ENCODE measurements at places on chromosomes 7 and 10. TPM values are rescaled to one million over a fixed set of nuclear protein-coding genes. Genes with fewer than 3 reads are reported as not detected.

- no peak for DNase-seq
Measured at GRCh38 chr7:11332186-11332864, 358.7 kb downstream of the PHF14 start.

- no peak for DNase-seq
Measured at GRCh38 chr7:2055956-2056355, 176.8 kb downstream of the MAD1L1 start.

- no peak for DNase-seq
Measured at GRCh38 chr10:124174673-124175645, 81.6 kb upstream of the CHST15 start.

- DNase-seq = no peak
Measured at GRCh38 chr10:98431016-98431415, 15.7 kb downstream of the HPS1 start.

- no peak for DNase-seq
Measured at GRCh38 chr10:132350946-132351345, 19.0 kb downstream of the LRRC27 start.

- DNase-seq = no peak
Measured at GRCh38 chr7:730501-731439, 3.7 kb upstream of the PRKAR1B start.

DNA sequence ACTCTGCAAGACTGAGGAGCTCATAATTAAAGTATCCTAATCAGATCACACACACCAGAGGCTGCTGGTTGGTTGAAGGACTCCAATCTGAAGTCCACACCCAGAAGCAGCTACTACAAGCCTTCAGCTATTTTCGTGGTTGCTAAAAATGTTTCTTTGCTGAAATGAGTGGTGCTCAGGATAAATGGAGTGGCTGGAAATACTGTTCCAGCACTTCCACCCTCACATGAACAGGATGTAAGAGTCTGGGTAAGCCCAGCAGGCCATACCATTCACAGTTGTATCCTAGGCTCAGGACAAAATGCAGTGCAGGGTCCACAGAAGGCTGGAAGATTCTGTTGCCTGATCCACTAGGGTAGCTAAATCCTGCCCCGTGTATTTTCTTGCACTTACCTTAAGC is 34.1 kb downstream of the AFAP1L2 start:
- no peak for DNase-seq

DNA sequence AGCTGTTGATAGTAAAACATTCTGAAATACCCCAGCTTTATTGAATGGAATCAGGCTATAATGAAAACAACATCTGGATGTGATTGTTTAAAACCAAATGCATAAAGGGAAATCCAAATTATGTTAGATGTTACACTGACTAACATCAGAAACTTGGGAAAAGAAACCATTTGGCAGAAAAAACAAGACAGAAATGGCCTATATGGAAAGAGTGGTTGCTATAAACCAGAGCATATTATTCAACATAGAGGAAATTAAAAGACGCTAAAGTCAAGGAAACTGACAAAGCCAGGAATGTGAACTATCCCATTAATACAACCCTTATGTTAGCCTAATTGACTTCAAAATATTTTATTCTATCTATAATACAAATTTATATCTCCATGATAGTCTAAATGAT is 53.0 kb upstream of the CABCOCO1 start:
- DNase-seq = no peak

DNA sequence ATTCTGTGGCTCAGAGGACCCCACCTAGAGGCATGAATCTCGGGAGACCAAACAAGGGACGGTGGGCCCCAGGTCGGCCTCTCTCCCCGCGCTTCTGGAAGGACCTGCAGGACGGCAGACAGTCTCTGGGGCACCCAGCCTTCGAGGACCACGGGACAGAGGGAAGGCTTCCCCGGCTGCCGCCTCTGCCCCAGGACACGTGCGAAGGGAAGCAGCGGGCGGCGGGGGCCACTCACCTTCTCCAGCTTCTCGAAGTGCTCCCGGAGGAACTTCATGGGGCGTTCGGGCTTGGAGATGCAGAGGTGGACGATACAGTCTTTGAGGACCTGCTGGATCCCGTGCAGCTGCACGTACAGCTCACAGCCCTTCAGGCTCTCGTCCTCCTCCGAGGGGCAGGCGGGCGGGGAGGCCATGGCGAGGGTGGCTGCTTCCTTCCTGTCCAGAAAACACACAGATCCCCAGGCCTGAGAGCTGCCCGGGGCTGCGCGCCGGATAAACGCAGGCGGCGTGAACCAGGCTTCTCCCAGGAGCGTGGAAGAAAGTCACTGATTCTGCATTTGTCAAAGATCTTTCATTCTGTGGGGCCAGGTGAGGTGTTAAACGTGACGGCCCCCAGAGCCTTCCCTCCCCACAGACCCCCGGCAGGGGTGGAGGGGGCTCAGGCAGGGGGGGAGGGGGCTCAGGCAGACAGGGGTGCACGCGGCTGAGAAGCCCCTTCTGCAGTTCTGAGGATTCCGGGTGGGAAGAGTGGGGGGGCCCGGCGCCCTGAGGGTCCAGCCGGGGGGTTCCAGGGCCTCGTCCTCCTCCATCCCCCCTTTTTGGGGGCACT is 15.2 kb upstream of the DNAAF5 start:
- DNase-seq = no peak

- DNase-seq = peak; percentile 59
Measured at GRCh38 chr7:128405471-128406313, 4.1 kb downstream of the IMPDH1 start.

Gene HILPDA
- total RNA-seq = 13.6 TPM

Gene ABCA13
- not detected for total RNA-seq

- DNase-seq = no peak
Measured at GRCh38 chr7:13092708-13093005, 405.2 kb downstream of the ARL4A start.

- peak; percentile 59 for DNase-seq
Measured at GRCh38 chr7:381211-382042, 91.5 kb downstream of the FOXL3 start.

DNA sequence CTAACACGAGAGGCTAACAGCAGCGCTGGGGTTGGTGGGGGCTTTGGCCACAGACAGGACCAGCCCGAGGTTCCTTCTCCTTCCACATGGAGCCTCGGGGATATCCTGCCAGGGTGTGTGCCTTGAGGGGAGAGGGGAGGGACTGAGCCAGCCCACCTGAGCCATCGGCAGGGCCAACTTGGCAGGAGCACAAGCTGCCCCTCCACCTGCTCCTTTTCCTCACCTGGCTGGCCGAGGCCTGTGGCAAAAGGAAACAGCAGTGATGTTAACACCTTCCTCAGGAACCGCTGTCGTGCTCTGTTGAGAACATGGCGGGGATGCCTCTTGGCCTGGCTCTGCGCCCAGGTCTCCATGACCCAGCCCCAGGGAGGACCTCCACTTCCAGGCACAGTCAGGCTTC is 255.1 kb upstream of the PPP2R2D start:
- no peak for DNase-seq

Gene PNLIPRP1
- not detected for total RNA-seq

Gene IDI2
- total RNA-seq = not detected

DNA sequence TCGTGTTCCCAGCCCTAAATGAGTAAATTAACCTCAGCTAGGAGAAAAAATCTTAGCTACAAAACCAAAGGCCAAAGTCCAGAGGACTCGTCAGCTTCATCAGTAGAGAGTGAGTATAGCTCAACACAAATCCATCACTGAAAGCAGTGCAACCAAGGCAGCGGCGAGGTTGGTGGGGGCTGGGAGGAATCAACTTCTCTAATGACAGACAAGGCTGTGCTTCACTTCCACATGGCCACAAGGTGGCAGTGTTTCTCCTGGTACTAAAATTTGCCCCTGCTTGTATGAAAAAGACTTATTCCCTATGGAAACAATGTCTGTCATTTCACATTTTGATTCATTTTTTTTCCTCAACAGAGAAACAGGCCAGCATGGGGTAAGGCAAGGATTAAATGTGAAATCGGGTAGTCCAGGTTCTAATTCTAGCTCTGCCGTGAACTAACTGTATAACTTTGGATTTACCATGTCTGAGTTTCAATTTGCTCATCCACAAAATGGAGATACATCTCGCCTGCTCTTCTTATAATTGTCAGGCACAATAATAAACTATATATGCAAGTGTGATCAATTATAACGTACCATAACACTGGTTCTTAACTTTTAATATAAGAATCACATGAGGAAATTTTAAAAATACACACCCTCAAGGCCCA is 39.3 kb downstream of the FAS start:
- peak; percentile 85 for DNase-seq

DNA sequence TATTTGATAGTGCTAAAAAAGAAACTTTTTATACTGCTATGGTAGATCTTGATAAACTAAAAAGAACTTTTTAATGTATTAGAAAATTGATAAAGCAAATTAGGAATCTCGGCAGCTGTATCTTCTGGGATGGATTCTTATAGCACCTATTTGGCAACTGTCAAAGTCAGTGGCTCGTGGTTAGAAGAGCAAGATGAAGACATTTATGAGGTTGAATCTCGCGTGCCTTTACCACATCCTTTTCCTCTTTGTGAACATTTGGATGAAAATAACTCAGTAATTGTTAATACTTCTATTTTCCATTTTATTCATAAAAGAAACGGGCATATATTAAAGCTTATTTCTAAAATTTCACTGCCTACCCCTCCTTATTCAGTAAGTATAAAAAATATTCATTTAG is 76.2 kb downstream of the CYP51A1 start:
- DNase-seq = peak; percentile 8

GRCh38 chr10:1212571-1213141 is 156.5 kb downstream of the WDR37 start:
- DNase-seq = no peak

Gene TAS2R41
- not detected for total RNA-seq

- peak; percentile 14 for DNase-seq
Measured at GRCh38 chr7:101740981-101741725, 76.3 kb upstream of the CUX1 start.

- peak; percentile 23 for DNase-seq
Measured at GRCh38 chr10:132788180-132788830, 2.4 kb upstream of the NKX6-2 start.

Gene JMJD1C
- 54.1 TPM for total RNA-seq

Gene OPN4
- total RNA-seq = not detected

Gene TDRD1
- 0.47 TPM for total RNA-seq

DNA sequence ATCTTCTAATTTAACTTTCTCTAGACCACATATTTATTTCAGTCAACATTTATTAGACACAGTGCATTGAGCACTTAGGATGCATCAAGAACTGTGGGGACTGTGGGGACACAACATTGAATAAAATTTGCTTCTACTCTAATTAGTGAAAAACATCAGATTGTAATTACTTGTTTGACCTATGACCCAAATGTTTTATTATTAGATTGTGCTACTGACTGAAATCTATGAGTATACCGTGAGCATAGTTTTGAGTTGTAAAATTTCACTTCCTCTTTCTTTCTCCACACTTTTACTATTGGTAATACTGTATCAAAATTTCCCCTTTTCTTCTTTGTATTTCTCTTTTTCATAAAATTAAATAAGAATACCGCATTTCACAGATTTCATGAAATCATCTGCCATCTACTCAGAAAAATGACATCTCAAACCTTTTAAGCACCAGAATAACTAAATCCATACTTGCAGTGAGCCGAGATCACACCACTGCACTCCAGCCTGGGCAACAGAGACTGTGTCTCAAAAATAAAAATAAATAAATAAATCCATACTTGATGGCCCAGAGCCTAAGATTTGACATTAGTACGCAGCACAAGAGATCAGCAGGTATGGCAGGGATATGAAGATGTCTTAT is 25.4 kb upstream of the INPP5F start:
- DNase-seq = no peak

Gene NPC1L1
- not detected for total RNA-seq

- DNase-seq = no peak
Measured at GRCh38 chr7:147818317-147818716, 772.2 kb upstream of the C7orf33 start.

GRCh38 chr7:107902381-107902780 is 11.4 kb downstream of the DLD start:
- no peak for DNase-seq

DNA sequence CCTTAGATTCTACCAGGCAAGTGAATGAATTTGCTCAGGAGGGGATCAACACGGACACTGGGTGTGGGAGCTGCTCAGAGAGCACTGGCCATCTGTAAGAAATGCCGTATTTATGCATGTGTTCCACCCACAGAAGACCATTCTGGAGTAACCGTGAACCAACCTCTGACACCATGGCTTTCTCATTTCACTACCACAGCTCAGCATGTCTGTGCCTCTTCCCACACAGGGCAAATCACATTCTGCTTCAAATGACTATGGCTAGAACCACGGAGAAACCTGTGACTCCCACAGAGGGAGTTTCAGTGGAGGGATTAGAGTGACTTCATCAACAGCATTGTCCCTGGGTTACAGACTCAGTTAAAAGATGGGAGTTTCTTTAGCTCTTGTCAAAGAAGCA is 893.4 kb downstream of the XPNPEP1 start:
- DNase-seq = no peak

DNA sequence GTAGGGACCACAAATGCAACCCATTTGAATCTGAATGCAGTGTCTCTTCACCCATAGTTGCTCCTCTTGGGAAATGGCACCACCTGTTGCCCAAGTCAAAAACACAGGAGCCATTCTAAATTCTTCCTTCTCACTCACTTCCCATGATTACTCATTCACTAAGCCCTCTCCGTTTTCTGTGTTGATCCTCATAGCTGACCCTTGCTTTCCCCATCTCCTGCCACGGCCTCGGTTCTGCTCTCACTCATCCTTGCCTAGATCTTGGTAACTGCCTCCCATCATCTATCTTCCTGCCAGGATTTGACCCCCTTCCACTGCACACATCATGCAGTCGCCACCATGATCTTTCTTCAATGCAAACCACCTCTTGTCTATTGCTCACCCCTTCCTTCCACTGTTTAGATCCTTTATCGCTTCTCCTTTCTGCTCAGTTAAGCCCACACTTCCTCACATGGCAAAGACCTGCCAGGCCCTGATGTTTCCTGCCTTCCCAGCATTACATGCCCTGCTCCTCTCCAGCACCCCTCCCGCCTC is 19.0 kb upstream of the CPN1 start:
- DNase-seq = no peak

Gene FAM13C
- not detected for total RNA-seq

Gene SPDYE9
- not detected for total RNA-seq

- no peak for DNase-seq
Measured at GRCh38 chr10:95208702-95209391, 14.8 kb downstream of the ACSM6 start.
